ENCODE measurements at places on chromosomes 2 and 18.

DNA sequence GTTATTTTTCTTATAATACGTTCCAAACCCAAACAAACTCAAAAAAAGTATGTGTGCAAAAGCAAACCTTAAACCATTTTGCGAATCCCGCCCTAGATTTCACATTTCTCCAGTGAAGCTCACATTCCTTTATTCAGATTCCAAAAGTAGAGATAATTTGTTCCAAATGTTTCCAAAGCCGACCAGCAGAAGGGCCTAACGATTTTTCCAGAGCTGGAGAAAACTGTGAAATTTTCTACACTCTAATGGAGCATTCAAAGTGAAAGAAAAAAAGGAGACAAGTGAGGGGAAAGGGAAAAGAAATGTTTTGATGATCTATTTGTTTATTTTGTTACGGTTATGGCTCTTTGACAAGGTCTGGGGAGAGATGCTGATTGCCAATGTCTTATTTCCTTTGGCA, 286.5 kb upstream of the SLC14A2 start:
- no peak for DNase-seq

GRCh38 chr2:217289907-217290280, 430.0 kb upstream of the TNP1 start:
- no peak for DNase-seq

DNA sequence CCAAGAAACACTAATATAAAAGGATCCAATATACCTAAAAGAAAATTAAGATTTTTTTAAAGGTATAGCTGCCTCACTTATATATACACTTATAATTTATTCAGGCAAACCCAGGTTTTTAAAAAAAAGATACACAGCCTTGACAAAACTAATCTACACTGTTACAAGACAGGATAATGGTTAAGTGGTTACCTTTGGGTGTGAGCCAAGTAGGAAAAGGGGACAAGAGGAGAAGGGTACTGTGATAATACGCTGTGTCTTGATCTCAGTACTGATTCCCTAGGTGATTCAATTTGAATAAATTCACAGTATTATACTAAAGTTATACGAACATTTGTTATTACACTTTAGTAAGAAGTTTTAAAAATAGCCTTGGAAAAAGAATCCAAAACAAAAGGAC, 30.6 kb downstream of the KLHL41 start:
- no peak for DNase-seq

DNA sequence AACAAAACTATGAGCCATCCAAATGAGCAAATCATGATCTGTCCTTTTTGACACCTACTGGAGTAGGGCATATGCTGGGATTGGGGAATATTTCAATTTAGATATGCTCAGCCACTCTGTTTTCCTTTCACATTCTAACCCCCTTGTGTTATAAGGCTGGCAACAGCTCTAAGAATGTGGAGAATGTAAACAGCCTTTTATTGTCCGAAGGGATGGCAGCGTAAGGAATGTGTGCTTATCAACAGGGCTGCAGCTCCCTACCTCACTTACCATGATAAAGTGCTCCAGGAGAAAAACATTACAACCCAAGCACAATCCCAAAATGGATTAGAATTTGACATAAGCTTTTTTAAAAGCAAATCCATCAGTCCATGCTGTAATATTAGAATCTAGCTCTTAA, 2.2 kb downstream of the NXPH2 start:
- no peak for DNase-seq

DNA sequence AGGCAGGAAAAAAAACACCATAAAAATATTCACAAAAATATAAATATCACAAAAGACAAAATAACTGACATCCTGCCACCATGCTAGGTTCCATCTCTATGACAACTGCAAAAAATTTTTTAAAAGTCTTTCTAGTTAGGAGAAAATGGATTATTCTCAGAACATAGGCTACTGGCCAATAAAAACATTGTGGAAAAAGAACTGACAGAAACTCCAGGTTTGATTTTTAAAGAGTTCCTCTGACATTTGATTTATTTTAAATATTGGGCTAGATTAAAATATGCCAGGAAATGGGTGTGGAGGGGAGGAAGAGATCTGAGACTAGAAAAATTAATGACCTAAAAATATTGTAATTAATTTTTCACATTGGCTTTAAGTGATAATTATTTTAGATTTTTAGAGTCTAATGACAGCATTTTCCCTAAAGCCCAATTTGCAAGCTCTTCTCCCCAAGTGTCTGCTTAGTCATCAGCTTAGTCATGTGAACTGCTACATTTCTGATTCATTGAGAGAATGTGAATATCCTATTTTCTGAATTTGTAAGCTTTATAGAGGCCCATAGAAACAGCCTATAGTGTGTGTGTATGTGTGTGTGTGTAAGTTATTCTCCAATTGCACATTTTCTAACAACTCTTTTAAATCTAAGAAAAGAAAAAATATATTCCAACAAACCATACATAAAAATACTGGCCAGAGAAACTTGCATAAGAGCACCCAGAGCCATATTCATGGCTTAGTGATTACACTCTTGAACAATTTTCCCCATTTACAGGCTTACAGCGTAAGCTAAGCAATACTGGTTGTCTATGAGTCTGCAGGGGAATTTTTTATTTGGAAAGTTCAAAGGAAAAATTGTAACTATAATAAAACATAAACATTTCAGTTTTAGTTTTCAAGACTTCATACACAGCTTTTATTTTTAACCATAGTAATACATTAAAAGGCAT, 48.4 kb downstream of the TMEFF2 start:
- DNase-seq, result no peak

Data from GM12892 (cell line).